ENCODE measurements at places on chromosomes 3 and 15.

DNA sequence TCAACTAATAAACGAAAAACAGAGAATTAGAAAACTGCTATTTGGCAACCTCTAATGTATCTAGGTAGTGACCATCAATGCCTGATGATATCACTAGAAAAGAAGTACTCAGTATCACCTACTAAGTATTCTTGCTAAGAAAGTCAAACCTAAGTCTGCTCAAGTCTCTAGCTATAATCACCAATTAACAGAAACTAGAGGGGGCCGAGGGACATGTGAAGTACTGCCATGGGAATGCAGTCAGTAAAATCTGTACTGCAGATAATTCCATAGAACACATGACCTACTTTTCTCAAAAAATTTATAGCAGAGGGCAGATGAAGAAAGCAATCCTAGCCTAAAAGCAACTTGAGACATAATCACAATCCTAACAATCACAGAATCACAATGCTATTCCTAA lies 51.4 kb downstream of the CPEB1 start:
- no peak for DNase-seq

DNA sequence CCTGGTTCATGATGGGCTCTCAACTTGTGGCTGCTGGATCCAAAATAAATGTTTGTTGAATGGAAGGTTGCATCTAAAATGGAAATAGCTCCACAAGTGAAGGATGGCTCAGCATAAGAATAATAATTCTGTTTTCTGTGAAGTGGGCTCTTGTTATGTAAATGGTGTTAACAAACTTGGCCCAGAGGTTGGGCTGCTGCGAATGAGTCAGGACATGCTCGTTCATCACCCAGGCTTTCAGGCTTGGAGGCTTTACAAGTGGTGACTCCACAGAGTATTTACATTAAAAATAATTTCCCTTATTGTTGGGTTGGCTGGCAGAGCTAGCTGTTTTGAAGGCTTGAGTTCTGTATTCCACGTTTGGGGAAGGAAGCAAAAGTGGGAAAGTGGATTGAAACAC lies 60.5 kb downstream of the ITGB5 start:
- peak; percentile 73 for DNase-seq

DNA sequence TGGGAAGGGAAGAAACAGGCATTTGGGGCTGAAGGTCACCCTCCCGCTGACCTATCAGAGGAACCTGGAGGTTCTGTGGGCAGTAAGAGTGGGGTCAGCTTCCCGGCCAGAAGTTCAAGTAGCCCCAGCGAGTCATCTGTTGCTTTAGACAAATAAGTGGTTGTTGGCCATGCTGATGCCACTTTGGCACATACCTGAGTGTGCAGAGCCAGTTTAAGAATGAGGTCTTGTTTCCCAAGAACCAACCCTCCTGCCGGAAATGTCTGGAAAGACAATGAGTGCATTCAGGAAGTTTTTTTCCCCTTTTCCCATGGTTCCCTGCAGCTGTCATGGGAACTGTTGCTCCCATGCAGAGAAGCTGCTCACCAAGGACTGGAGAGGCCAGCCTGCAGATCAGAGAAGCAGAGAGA lies 166.7 kb downstream of the ZNF621 start:
- DNase-seq: no peak

DNA sequence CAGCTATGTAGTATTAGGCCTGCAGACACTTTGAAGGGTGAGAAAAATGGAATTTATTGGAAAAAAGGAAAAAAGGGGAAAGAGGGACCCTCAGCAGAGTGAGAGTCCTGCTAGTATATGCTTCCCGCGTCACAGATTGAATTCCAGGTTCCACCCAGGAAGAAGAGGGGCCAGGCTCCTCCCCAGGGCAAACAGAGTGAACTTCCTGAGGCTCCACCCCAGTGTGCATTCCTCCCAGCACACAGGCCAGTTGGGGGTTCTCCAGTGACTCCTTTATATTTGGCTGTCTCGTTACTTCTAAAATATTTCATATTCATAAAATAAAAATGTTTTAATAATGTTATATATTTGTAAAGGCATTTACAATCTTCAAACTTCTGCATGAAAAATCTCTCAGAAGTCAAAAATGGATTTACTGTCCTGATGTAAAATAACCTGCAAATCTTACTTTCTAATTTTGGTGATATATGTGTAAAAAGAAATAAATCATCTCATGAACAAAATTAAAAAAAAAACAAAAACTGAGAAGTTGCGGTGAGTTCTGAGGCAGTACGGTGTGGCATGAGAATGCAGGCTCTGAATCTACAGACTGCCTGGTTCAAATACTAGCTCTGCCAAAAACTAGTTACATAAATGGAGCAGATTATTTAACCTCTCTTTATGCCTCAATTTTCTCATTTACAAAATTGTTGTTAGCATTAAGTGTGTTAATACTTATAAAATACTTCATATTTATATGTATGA lies 175.8 kb upstream of the P2RY1 start:
- DNase-seq: no peak

- no peak for DNase-seq
Measured at GRCh38 chr3:185649414-185649813, 63.3 kb downstream of the SENP2 start.

- no peak for DNase-seq
Measured at GRCh38 chr3:7215706-7216105, 354.8 kb downstream of the GRM7 start.

- no peak for DNase-seq
Measured at GRCh38 chr3:81585056-81585455, 176.4 kb downstream of the GBE1 start.

GRCh38 chr15:29242456-29243242 lies 27.0 kb downstream of the NSMCE3 start:
- DNase-seq: peak; percentile 16

DNA sequence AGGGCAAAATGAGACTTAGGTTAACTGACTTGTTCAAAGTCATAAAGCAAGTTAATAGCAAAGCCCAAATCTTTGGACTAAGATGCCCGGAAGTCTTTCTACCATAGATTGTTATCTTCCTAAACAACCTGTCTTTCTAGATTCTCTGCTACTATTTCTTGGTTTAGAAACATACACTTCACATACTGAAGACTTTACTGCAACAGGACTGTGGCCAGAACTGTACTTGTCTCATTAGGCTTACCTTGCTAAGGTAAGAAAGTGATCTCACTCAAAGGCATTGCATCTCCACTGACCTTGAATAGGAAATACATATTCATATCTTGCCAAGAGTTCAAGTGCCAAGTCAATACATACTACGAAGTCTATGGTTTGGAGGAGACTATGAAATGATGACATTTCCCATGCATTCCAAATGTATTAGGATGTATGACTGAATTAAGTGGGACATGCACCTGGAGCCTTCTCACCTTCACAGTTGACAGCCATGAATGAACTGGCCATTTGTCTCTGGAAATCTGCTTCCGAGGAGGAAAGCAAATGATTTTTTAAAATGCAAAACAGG lies 5.0 kb downstream of the ZDHHC3 start:
- no peak for DNase-seq

GRCh38 chr3:14775011-14775410 lies 43.8 kb upstream of the FGD5 start:
- DNase-seq: no peak

DNA sequence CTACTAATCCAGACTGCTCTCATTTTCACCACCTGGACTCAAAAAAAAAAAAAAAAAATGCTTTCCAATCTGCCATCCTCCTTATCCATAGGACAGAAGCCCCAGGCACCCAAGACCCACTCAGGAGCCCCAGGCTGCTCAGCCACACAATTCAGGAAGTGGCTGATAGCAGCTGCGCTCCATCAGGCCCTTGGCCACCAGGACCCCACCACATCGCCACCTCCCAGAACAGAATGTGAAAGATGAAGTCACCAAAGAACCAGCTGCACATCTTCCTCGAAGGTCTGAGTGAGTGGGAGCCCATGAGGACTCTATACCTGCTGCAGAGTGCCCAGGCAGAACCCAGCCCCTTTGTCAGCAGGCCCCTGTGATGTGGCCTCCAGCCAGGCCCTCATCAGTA lies 19.5 kb downstream of the POC1A start:
- DNase-seq: no peak

DNA sequence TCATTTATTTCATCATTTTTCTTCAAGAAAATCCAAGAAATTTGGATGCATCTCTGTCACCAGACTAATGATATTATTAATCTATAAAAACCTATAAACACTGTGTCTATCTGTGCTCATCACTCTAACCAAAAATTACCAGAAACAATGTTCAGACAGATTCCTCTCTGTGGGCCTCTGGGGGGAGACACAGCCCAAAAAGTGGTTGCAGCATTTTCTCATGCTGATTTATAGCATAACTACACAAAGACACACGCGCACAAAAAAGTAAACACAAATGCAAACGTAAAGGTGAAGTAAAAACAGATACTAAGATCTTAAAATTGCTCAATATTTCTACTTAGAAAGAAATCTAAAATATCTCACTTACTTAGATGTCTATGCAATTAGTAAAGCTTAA lies 976.0 kb downstream of the GBE1 start:
- DNase-seq: no peak

DNA sequence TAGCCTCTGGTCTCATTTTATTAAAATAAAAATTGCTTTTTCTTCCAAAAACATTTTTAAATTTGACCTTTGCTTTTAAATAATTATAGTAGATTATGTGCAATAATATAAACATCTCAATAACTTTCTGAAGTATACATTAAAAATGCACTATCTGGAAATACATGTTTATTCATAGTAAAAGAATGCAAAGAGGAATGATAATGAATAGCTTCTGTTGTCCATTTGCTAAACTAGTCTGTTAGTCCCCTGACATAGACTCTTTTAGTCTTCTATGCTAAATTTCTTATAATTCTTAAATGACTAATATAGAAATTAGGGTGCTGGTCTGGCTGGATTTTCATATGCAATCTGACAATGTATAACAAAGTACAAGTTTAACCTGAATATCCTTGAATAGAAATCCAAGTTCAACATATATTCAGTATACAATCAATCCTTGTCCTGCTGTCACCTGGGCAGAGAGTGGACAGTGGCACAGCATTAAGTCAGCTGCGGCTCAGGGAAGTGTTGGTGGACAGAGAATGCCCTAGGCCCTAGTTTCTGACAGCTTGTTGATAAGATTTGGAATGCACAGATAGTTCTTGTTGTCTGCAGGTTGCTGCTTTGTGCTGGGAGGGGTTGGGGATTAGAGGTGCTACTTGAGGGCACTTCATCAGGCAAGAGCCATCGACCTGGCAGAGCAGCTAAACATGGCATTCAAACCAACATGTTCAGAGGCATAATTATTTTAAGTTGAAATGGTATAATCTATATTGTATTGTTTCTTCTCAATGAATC lies 161.7 kb downstream of the MBNL1 start:
- no peak for DNase-seq

DNA sequence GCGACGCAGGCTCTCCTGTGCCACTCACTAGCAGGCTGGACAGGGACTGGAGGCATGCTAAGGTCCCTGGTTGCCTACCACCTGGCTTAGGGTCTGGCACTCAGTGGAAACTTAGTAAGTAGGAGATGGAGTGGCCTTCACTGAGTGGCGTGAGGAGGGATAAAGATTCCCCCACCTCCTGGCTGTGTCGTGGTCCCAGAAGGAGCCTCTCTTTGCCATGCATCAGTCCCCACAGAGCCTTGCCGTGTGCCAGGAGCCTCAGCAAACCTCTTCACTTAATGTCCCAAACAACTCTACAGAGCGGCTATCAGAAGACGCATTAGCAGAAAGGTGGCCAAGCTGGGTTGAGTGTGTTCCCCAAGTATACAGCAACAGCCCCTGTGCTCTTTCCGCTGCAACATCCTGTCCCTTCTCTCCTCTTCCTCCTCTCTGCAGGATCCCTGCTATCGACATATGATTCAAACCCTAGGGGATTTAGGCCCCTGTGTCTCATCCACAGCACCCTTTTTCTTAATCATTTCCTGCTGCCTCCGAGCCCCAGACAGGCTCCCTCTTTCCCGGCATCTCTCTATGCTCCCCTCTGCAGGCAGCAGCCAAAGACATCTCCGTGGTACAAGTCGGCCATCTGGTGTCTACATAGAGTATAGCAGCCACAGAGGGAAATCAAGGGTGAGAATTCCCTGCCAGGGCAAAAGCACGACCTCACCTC lies 66.7 kb downstream of the SLC6A1 start:
- DNase-seq: peak; percentile 84

DNA sequence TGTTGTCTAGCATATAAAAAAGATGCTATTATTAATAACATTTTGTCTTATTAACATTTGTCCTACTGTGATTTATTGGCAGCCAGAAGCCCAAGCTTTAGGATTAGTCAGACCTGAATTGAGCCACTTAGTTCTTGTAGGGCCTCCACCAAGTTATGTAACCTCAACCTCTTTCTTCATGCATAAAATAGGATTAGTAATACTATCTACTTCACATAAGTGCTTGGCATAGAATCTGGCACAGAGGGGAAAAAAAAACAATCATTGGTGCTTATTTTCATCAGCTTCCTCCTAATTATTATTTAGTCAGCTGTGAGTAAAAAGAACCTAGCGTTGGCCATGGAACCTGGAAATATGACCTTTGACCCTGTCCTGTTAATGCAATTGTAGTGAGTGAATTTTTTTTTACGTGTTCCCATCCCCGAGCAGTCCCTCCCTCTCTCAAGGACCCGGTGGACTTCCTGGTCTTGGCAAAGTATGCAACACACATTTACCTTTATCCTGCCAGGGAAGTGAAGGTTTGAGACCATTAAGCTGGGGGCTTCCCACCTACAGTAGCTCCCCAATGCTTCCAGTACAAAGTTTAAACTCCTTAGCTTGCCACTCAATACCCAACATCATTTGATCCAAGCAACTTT lies 136.8 kb downstream of the FHIT start:
- DNase-seq: no peak

DNA sequence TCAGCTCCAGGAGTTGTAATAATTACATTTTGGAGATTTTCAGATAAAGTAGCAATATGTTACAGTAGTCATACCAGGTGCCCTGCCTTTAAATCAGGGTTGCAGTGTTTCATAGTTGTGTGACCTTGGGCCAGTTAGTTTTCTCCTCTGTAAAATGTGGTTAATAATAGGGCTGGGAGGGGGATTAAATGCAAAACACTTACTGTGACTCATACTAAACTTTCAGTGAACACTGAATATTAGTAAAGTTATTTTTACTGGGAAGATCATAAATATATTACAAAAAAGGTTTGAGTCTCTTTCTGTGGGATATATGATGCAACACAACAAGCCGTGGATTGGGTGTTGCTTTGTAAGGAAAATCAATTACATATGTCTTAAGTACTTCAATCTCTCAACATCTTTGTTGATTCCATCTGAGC lies 1.1 kb upstream of the EBLN2 start:
- peak; percentile 20 for DNase-seq

- no peak for DNase-seq
Measured at GRCh38 chr3:71578054-71578751, 5.3 kb downstream of the FOXP1 start.

DNA sequence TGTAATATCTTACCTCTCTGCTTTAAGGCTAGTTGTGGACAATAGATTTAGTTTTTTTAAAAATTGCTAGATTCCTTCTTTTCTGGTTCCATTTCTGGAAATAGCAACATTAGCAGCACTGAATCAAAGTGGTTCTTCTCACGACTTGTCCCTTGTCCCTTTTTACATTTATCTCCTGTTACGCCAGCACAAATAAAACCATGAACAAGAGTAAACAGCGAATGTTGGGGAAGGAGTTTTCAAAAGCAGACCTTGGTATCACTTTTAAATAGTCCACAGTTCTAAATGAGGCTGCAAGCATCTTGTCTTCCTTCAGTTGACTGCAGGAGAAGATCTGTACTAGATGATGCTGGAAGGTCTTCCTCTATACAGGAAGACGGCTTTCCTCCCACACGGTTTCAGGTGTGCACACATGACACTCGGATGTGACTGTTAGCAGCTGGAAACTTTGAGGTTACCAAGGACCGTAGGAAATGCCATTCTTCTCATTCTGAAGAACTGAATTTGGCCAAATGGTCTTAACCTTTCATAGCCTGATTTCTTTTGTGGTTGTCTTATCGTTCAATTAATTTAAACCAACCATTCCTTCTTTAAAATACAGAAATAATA lies 251.0 kb upstream of the ICE2 start:
- DNase-seq: no peak

All from AG08395 (cell line).